CD8-positive, alpha-beta T cell (primary cell): ENCODE measurements at places on chromosomes 11 and 22.
A peak's percentile ranks its signal among the peaks of the same experiment; 100 is the strongest.

DNA sequence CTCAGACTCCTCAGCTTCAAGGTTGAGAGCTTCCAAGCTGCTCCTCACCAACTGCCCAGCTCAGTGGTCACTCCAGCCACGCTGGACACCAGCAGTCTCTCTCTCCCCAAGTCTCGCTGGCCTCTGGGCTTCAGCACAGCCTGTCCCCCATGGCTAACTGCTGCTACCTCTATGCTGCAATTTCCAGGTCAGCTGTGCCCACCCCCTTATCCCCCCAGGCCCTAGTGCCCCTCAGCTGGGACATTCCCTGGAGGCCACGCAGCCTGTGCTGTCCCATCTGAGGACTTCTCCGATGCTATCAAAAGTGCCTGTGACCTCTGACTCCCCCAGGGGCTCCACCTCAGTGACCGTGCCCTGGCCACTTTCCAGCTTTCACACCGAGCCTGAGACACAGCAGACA is 37.5 kb upstream of the PHF21B start:
- no peak for DNase-seq

- DNase-seq: no peak
Measured at GRCh38 chr11:61529537-61530225, 21.1 kb downstream of the LRRC10B start.

DNA sequence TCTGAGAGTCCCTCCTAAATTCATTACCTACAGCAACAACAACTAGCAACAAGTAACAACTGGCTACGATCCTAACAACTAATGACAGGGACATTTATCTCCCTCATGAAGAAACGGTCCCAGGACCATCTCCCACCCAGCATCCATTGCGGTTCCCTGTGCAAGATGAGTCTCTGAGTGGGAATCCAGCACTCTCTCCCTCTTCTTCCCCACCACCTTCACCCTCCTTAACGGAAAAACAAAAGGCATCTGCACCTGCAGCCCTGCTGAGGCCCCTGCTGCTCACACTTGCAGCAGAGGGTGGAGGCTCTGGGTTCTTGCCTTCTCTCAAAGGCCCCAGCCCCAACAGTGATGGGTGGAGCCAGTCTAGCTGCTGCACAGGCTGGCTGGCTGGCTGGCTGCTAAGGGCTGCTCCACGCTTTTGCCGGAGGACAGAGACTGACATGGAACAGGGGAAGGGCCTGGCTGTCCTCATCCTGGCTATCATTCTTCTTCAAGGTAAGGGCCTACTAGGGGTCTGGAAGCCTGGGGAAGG is at the start of gene CD3G:
Gene CD3G (plus strand): TSS at position 364 of the 535 bp plus-strand sequence. CDS start 80 bp downstream, at position 444.
- DNase-seq: peak; percentile 83

DNA sequence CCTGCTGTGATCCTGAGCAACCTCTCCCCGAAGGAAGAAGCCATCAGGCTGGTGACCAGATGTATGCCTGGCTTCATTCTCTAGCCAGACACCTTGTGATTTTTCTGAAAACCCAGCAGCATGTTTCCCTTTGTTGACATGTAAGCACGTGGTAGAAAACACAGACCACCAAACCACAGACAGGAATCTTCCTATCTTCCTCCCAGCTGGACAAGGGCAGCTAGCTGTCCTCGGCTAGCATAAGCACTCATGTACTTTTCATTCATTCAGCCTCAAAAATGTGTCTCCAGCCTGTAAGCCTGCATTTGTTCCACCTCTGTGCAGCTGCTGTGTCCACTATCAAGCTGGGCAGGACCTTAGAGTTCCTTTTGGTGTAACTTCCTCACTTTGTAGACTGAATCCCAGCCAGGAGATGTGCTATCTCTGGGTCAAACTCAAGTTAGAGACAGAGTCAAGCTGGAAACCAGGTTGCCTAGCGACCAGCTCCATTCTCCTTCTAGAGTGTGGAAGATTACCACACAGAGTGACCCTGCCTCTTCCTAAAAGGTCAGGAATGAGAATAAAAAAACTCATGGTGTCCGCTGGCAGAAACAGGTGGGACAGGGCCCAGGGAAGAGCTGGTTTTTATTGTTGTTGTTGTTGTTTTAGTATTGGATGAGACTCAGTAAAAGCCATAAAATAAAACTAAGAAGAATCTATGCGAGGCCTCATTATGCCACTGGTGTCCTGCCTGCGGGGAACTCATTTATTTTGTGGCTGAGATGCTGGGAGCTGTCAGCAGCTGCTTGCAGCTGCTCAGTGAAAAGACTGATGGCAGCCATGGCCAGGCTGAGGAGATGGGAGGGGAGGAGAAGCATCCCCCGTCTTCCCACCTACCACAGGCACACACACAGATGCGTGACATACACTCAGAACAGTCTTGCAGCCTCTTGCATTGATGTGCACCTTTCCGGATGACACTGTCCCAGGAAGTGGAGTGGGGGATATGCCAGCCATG is 7.4 kb upstream of the CLMP start:
- no peak for DNase-seq

GRCh38 chr11:117094776-117095175 is 3.5 kb downstream of the SIK3 start:
- DNase-seq: no peak

GRCh38 chr11:72924568-72925190 is 110.5 kb downstream of the ATG16L2 start:
- DNase-seq: no peak

DNA sequence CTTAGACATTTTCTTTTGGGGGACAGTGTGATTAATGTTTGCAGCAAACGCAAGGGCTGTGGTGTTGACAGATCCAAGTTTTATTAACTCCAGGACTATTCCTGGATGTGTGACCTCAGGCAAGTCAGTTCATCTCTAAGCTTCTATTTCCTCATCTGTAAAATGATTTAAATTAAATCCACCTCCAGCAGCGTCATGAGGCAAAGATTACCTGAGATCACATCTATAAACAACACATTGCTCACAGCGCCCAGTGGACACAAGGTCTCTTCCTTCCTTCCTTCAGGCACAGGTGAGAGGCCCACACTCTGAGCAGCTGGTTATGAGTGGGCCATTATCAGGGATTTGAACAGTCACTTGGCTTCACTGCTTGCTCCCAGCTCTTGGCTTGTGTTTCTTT is 111.2 kb upstream of the RASSF10 start:
- no peak for DNase-seq

DNA sequence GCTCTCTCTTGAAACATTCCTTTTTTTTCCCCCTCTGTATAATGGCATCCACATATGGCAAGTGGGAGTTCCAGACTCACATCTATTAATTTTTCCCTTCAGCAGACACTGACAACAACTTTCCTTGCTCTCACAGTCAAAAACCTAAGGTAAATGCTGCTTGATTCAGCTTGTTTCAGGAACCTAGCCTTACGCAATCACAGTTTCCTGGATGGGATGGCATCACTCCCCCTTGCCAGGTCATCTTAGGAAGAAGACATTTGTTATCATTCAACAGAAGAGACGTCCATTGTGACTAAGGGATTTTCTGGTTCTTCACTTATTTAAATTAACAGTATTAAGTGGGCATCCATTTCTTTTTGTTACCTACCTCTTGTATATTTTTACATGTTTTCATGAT is 112.0 kb upstream of the PDGFD start:
- DNase-seq: no peak

DNA sequence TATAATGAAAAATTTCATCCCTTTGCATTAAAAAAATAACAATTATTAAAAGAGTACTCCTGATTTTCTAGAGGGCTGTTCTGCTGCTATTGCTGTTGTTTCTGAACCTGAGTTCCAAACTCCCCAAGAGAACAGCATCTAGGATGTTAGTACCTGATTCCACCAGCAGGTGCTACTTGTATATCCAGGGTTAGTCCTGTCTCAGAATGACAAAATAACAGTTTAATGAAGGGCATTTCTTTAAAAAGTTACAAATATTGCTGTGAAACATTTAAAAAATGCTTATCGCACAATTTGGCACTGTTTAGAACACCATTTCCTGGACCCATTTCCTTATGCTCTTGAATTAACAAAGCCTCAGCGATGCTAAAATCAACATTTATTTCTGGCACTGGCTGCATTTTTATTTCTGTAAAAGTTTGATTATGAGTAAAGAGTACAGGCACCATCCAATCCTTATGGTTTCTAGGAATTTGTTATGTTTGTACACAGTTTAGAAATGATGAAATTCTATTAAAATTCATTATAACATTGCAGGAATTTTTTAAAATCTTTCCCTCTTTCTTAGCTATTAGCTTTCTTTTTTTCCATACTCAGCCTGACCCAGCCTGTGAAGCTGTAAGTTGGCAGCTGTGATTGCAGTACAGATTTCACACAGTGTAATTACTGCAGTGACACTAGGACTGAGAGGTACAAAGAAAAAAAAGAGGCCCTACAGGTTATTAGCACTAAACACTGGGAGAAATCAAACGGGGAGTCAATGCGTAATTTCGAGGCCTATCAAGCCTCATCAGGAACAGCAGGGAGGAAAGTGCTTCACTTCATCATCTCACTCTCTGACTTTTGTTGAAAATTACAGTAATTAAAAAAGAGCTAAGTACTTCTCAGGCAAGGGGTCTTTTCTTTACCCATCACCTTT is 208.8 kb downstream of the DCDC1 start:
- DNase-seq: no peak

DNA sequence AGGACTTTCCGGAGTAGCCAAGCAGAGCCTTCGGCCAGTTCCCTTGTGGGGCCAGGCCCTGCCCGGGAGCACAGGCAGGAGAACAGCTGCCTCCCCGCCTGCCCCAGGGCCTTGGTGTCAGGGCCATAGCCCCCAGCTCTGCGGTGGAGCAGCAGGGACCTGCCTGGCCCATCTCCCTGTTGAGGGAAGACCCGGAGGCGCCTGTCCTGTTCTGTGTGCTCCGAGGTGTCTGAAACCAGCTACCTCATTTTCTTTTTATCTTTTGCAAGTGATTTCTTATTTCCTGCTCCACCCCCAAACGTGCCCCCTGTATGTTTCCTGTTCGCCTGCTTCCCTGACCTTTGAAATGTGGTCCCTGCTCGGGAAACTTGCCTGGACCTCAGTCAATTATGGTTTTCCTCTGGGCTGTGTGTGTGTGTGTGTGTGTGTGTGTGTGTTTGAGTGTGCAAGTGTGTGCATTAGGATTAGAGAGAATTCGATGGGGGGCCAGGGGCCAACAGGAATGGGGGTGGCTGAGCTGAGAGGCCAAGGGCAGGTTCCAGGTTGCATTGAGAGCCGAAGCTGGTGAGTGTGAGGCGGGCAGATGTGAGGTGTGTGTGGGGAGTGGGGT is 19.1 kb downstream of the LRP5 start:
- DNase-seq: no peak

DNA sequence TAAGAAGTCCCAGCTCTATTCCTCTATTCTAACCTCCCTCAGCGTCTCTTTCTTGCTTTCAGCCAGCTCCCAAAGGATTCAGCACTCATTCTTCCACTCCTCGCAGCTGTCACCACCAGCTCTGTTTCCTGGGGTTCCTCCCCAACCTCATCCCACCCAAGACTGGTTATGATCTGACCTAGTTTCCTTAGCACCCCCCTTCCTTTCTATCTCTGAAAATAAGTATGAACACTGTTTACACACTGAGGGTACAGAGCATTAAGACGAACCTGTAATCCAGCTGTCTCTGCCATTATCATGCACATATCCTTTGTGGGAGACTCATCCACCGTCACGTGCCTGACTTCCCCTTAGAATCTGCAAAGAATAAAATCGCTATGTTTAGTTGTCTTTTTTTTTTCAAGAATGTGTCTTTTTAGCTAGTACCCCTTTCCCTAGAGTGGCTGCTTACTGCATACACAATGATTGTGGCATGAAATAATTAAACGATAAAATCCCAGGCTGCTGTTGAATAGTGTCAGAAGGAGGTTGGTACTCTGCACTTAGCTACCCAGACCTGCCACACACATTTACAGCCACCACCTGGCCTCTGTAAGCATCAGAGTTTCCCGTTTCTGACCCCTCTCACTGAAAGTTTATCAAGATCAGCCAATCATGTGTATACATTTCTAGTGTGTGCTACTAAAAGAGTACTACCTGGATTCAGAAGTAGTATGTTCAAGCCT is 26.9 kb upstream of the CSTF3 start:
- no peak for DNase-seq

- DNase-seq: no peak
Measured at GRCh38 chr11:65292890-65293289, 21.8 kb upstream of the CDC42EP2 start.

- no peak for DNase-seq
Measured at GRCh38 chr11:46278387-46279125, 1.1 kb downstream of the CREB3L1 start.

- no peak for DNase-seq
Measured at GRCh38 chr11:88345949-88346348, 8.4 kb upstream of the CTSC start.

GRCh38 chr22:25012741-25013143 is 60.2 kb downstream of the KIAA1671 start:
- no peak for DNase-seq

- no peak for DNase-seq
Measured at GRCh38 chr11:59262177-59262818, 49.6 kb upstream of the MPEG1 start.

- DNase-seq: no peak
Measured at GRCh38 chr11:2265396-2265795, 5.0 kb downstream of the ASCL2 start.

DNA sequence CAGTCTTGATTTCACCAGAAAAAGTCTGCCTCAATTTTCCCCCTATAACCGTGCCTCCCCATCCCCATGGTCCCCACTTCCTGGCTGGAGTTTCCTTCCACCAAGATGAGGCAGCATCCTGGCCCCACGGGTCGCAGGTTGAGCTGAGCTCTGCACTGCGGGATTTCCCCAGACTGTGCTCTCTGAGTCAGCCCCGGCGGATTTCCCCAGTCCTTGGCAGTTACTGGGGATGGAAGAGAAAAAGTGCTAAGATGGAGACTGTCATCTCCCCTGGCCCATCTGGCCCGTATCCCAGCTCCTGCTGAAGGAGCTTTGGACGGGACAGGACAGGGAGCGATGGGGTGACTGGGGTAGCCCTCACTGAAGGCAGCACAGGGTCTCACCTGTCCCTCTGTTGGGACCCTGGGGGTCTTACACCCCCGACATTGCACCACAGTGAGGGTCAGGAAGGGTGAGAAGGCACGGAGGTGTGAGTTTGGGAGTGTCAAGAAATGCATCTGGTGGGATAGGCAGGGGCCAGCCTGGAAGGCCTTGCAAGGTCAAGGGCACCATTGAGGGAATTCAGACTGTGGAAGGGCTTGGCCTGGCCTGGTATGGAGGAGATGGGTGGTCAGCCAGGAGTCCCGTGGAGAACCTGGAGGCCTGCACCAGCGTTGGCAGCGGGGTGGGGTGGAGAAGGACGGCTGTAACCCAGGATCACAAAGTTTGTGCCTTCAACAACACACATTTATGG is 36.5 kb downstream of the NADSYN1 start:
- DNase-seq: no peak

DNA sequence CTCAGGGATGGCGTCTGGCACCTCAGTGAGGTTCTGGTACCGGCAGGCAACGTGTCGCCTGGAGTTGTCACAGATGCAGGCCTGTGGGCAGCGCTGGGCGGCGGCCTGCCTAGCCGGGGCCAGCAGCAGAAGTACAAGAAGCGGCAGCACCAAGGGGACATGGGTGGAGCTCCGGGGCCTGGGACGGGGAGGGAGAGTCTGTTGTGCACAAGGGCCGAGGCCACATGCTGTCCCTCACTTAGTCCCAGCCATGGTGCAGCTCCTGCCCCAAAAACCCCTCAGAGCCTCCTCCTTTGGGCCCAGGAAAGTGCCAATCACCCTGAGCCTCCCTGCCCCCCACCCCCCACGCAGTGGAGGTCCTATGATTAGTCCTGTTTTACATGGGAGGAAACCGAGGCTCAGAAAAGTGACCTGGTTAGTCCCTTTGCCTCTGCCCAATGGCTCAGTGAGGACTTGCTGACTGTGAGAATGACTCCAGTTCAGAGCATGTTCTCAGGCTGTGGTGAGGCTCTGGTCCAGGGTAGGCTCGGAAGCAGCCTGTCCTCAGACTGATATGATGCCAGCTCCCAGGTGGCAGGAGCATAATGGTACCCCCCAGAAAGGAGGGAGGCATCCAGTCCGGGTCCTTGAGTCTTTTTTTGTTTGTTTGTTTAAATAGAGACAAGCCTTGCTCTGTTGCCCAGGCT is 1.1 kb downstream of the CHADL start:
- no peak for DNase-seq
